ENCODE measurements at places on chromosomes 4 and X.

GRCh38 chr4:100261346-100261745 lies 71.1 kb upstream of the DDIT4L start:
- no peak for DNase-seq

GRCh38 chr4:39893693-39894072 lies 84.0 kb downstream of the PDS5A start:
- no peak for DNase-seq

- no peak for DNase-seq
Observed at GRCh38 chr4:185151296-185151695, 8.2 kb downstream of the SLC25A4 start.

DNA sequence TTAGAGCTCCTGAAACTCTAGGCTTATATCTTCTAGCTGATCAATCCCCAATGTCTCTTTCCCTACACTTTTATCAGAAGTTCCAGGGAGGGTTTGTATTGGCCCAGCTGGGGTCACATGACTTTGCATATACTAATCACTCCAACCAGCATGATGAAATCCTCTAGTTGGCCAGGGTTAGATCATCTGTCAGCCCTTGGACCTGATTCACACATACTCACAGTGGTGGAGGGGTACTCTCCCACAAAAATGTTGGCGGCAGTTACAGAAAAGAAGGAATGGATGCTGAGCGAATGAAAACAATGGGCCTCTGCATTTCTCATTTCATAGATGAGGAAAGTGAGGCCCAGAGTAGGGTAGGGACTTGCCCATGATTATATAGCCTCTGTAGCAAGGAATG lies 151.1 kb downstream of the PJA1 start:
- no peak for DNase-seq

DNA sequence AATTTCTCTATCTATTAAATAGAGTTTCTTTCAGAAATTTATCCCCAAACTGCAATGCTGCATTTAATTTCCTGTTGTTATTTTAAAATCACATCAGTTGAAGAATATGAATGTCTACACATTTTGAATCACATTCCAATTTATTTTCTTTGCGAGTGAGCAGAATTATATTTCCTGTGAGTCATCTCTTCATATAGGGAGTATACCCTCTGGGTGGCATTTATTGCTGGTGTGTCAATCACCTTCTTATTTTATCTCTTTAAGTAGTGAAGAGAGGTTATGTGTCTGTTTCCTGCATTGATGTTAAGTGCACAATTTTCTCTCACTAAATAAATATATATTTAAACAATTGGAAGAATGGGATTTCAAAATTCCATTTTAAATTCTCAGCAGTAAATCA lies 511.0 kb upstream of the ATOH1 start:
- no peak for DNase-seq

GRCh38 chrX:117517994-117518393 lies 598.6 kb downstream of the KLHL13 start:
- no peak for DNase-seq

DNA sequence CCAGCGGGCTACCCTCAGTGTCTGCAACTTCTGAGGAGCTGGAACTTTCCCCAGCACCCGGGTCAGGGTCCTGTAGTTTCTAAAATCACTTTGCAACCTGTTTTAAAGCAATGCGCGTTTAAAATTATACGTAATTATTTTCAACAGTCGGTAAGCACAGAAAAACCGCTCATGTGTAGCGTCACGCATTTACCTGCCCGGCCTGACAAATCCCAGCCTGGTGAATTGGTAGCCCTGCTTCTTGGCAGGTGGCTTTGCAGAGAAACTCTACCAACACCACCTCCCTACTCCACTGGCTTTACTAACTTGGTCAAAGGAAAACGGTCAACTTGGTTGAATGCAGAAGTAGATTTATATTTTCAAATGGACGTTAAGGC lies 640 bp downstream of the BANK1 start:
- no peak for DNase-seq

- no peak for DNase-seq
Observed at GRCh38 chr4:2862528-2862927, 18.9 kb downstream of the ADD1 start.

GRCh38 chr4:121138039-121138825 lies 25.9 kb downstream of the TNIP3 start:
- DNase-seq: no peak
